ENCODE measurements at places on chromosomes 5 and 9.
A peak's percentile ranks its signal among the peaks of the same experiment; 100 is the strongest.

- H3K4me1 ChIP-seq: peaks cover 22% of the 10 kb centered on the region
- H3K27me3 ChIP-seq: no peaks in the 10 kb centered on the region
- no peak within 1 kb of the TSS for H3K27ac ChIP-seq
- DNase-seq: peak; percentile 96
- peak within 1 kb of the TSS; percentile 72 for H3K4me3 ChIP-seq
Measured at GRCh38 chr9:111525056-111525977, at the start of gene ZNF483. Gene ZNF483, plus strand, starts transcription at chr9:111525179. Its CDS starts 2,217 bp downstream, at chr9:111527396.

DNA sequence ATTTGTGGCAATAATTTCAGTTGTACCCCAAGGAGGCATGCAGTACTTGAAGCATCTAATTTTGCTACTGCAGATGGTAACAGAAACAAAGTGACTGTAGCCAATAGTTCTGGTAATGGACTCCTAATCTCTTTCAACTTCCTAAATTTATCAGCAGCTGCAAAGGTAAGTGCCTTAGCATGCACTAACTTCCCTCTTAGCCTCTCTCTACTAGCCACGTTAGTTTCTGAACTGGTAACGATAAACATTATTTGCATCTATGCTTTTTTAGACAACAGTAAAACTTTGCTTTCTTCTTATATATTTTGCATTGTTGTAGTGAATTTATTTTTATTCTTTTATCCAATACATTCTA lies 6.2 kb upstream of the CKS2 start:
- H3K4me3 ChIP-seq: no peak overlapping the region
- H3K4me1 ChIP-seq: peaks cover 4% of the 10 kb centered on the region
- no peaks in the 10 kb centered on the region for H3K27me3 ChIP-seq
- H3K27ac ChIP-seq: no peak overlapping the region

- no peak overlapping the region for H3K4me3 ChIP-seq
- no peak for DNase-seq
- H3K36me3 ChIP-seq: peaks cover 1% of the 10 kb centered on the region
- no peaks in the 10 kb centered on the region for H3K27me3 ChIP-seq
Measured at GRCh38 chr5:65774346-65774745, 52.3 kb downstream of the NLN start.

DNA sequence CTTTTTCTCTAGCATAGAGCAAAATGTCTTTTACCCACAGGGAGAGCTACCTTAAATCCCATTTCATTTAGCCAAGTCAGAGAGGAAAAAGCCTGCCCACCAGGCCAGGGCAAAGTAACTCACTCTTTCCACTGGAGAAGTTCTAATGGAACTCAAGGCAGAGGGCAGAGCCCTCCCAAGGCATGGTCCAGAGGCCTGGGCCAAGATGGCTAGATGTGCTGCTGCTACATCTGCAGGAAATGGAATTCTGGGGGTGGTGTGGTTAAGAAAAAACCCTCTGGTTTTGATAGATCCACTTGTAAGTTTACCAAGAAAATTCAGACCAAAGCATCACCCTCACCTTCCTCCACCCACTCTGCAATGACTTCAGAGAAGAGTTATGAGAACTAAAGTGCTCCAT lies 37.3 kb downstream of the CSF2 start:
- no peaks in the 10 kb centered on the region for H3K4me1 ChIP-seq
- no peak for DNase-seq
- no peak overlapping the region for H3K27ac ChIP-seq
- H3K36me3 ChIP-seq: no peaks in the 10 kb centered on the region
- no peak overlapping the region for H3K4me3 ChIP-seq

GRCh38 chr5:108687595-108688200 lies 60.0 kb upstream of the FER start:
- H3K4me1 ChIP-seq: peaks cover 11% of the 10 kb centered on the region
- no peak overlapping the region for H3K4me3 ChIP-seq
- no peak overlapping the region for H3K27ac ChIP-seq
- H3K36me3 ChIP-seq: no peaks in the 10 kb centered on the region

- peaks cover 8% of the 10 kb centered on the region for H3K4me1 ChIP-seq
- H3K27ac ChIP-seq: no peak overlapping the region
- peaks cover 12% of the 10 kb centered on the region for H3K27me3 ChIP-seq
- no peak for DNase-seq
- H3K36me3 ChIP-seq: peaks cover 7% of the 10 kb centered on the region
Measured at GRCh38 chr9:86352440-86353077, 1.7 kb downstream of the TUT7 start.

- H3K4me1 ChIP-seq: peaks cover 7% of the 10 kb centered on the region
- H3K36me3 ChIP-seq: no peaks in the 10 kb centered on the region
- no peak overlapping the region for H3K27ac ChIP-seq
- H3K27me3 ChIP-seq: peaks cover 86% of the 10 kb centered on the region
- peak overlapping the region; percentile 56 for H3K4me3 ChIP-seq
- DNase-seq: no peak
Measured at GRCh38 chr9:90802386-90802985, 867 bp downstream of the SYK start.

GRCh38 chr9:6034954-6035353 lies 19.5 kb upstream of the RANBP6 start:
- H3K27me3 ChIP-seq: no peaks in the 10 kb centered on the region
- H3K36me3 ChIP-seq: no peaks in the 10 kb centered on the region
- H3K4me3 ChIP-seq: no peak overlapping the region
- no peak overlapping the region for H3K27ac ChIP-seq
- no peak for DNase-seq

DNA sequence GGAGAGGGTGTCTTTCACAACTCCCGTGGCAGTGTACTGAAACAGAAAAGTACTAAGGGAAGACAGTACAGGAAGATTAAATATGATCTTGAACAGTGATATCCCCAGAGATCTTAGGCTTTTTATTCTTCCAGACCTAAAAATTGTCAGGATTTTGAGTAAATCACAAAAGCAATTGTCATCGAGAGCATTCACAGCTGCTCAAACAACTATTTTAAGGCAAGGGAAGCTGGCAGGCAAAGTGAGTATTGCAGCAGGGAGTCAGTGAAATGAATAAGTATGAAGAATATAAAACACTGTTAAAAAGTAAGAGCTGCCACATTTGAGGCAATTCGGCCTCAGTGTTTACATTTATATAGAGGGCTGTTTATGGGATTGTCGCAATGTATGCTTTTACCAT lies 479.0 kb downstream of the CAAP1 start:
- no peaks in the 10 kb centered on the region for H3K4me1 ChIP-seq
- DNase-seq: no peak
- H3K27ac ChIP-seq: no peak overlapping the region
- no peaks in the 10 kb centered on the region for H3K36me3 ChIP-seq

DNA sequence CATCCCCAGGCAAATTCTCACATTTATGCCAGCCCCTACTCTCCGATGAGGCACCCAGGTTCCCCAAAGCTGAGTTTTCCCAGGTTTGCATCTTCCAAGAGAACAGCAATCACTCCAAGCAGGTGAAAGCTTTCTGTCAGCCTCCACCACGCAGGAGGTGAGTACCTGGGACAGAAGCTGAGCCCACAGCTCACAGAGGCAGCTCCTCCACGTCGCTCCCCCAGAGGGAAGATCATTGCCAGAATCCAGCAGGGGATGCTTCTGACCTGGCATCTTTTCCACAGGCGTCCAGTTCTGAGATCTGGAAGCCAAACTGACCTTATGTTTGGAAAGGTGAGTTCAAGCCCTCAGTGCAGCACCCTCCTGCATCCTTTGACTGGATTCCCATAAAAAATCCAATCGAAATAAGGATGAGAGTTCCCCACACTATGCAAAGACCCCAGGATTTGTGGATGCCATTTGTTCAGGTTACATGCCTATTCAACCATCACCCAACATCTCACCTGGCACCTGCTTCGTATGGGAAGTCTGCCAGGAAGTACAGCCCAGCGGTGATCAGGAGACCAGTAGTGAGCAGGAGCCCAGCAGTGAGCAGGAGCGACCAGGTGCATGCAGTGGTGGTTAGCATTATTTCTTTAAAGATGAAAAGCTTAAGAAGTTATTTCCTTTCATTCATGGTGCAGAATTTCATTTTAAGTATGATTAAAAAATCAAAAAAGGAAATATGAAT lies 47.4 kb upstream of the OLFM1 start:
- no peaks in the 10 kb centered on the region for H3K36me3 ChIP-seq
- DNase-seq: no peak
- H3K27me3 ChIP-seq: no peaks in the 10 kb centered on the region
- H3K27ac ChIP-seq: no peak overlapping the region

DNA sequence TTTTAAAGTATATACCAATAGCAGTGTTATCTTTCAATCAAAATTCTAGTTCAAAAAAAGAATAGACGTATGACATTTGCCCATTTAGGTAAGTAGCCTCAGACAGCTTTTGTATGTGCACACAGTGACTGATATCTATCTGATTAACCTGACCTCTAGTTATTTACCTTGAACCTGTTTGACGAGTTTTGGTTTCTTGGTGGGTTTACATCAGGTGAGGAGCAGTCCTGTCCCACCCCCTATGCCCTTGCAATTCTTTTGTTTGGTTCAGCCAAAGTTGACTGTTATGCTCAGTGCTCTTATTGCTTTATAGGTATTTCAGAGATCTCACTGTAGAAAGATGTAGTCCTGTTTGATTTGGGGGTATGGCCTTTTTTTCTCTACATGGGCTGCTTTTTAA lies 147.2 kb downstream of the ISOC1 start:
- H3K36me3 ChIP-seq: no peaks in the 10 kb centered on the region
- no peaks in the 10 kb centered on the region for H3K4me1 ChIP-seq
- no peak for DNase-seq
- H3K27me3 ChIP-seq: no peaks in the 10 kb centered on the region
- H3K4me3 ChIP-seq: no peak overlapping the region

DNA sequence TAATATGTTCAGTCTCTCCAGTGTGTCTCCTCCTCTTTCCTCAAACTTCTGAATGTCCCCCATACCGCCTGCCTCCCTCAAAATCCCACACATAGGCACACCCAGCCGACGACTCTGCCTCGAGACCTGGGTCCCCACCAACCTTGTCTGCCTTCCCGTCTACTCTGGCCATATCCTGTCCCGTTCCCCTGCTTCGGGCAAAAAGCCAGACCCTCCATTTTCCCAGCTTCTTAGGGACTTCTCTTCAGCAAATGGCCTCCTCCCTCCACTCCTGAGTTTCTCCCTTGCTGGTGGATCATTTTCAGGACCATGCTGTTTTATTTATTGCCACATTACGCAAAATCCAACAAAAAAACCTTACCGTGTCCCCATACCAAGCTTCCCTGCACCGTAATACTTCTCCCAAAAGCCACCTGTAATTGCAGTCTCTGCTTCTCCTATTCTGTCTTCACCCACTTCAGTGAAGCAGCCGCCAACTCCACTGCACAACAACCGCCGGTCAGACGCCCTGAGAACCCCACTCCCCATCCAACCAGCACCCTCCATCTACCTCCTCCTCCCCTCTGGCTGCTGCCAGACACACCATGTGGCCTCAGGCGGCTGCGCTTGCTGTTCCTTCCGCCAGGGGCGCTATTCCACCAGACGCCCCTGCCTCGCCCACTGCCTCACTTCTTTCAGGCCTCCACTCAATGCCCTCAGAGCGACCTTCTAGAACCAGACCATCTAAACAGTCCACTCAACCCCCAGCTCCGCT lies 117.0 kb downstream of the TRPM6 start:
- no peaks in the 10 kb centered on the region for H3K27me3 ChIP-seq
- H3K27ac ChIP-seq: no peak overlapping the region
- H3K4me3 ChIP-seq: no peak overlapping the region
- no peaks in the 10 kb centered on the region for H3K36me3 ChIP-seq
- H3K4me1 ChIP-seq: no peaks in the 10 kb centered on the region

DNA sequence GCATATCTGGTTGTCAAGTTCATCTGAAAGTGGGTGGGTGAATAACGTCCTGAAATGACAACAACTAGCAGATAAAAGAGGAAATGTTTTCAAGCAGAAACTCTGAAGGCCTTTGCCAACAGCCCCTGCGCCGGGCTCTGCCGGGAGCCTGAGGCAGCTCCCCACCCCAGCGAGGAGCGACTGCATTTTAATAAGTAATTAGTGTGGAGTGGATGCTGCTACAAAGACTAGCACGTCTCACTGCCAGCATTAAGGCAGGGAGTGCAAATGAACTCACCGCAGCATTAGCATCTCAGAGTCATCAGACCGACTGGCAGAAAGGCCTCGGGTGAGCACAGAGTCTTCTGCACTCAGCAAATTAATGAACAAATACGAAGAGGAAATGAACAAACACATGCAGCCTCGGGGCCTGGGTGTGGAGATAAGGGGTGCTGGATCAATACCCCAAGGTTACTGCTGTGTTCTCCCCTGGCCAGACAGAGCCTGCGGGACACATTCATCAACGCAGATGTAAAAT lies 63.8 kb downstream of the VAV2 start:
- H3K36me3 ChIP-seq: no peaks in the 10 kb centered on the region
- DNase-seq: no peak
- no peaks in the 10 kb centered on the region for H3K27me3 ChIP-seq
- no peak overlapping the region for H3K27ac ChIP-seq

DNA sequence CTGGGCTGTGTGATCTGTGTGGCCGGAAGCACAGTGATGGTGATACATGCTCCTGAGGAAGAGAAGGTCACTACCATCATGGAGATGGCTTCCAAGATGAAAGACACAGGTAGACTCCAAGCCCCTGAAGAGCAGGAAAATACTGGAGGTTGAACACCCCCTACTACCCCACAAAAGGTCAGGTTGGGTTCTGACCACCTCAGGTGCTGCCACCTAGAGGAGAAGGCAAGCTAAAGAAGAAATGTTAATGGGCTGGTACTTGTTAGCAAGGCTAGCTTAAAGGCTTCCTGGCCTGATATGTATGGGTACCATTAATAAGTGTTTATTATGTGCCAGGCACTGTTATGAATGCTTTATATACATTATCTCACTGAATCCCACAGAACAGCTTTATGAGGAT lies 11.7 kb downstream of the NIPAL4 start:
- peak; percentile 59 for DNase-seq
- no peaks in the 10 kb centered on the region for H3K36me3 ChIP-seq
- H3K27ac ChIP-seq: no peak overlapping the region
- no peaks in the 10 kb centered on the region for H3K27me3 ChIP-seq
- no peak overlapping the region for H3K4me3 ChIP-seq
- no peaks in the 10 kb centered on the region for H3K4me1 ChIP-seq

- no peak overlapping the region for H3K4me3 ChIP-seq
- no peak overlapping the region for H3K27ac ChIP-seq
- peaks cover 6% of the 10 kb centered on the region for H3K4me1 ChIP-seq
- DNase-seq: no peak
- H3K27me3 ChIP-seq: no peaks in the 10 kb centered on the region
Measured at GRCh38 chr5:57450991-57451876, 31.4 kb downstream of the ACTBL2 start.

- no peak overlapping the region for H3K27ac ChIP-seq
- peak; percentile 24 for DNase-seq
- H3K27me3 ChIP-seq: peaks cover 7% of the 10 kb centered on the region
- H3K4me1 ChIP-seq: peaks cover 51% of the 10 kb centered on the region
- no peaks in the 10 kb centered on the region for H3K36me3 ChIP-seq
Measured at GRCh38 chr5:150301170-150301505, 1.6 kb downstream of the ARSI start.

GRCh38 chr9:119020284-119020683 lies 349.0 kb downstream of the BRINP1 start:
- no peak for DNase-seq
- H3K4me1 ChIP-seq: peaks cover 14% of the 10 kb centered on the region
- no peak overlapping the region for H3K4me3 ChIP-seq
- no peak overlapping the region for H3K27ac ChIP-seq
- H3K36me3 ChIP-seq: no peaks in the 10 kb centered on the region

GRCh38 chr5:18744441-18744840 lies 1110.2 kb downstream of the TAF11L14 start:
- no peaks in the 10 kb centered on the region for H3K27me3 ChIP-seq
- no peak overlapping the region for H3K4me3 ChIP-seq
- no peaks in the 10 kb centered on the region for H3K36me3 ChIP-seq
- H3K27ac ChIP-seq: no peak overlapping the region
- DNase-seq: no peak
- H3K4me1 ChIP-seq: no peaks in the 10 kb centered on the region

- H3K27ac ChIP-seq: peak overlapping the region; percentile 82
- H3K4me3 ChIP-seq: peak overlapping the region; percentile 1
- H3K4me1 ChIP-seq: peaks cover 57% of the 10 kb centered on the region
Measured at GRCh38 chr5:93421468-93421867, 159.6 kb downstream of the NR2F1-AS1 start.
